Hepatic stellate cell (primary cell): ENCODE measurements at places on chromosomes 2 and 18.

GRCh38 chr2:113876503-113877387 lies 13.1 kb upstream of the ACTR3 start:
- DNase-seq: no peak

DNA sequence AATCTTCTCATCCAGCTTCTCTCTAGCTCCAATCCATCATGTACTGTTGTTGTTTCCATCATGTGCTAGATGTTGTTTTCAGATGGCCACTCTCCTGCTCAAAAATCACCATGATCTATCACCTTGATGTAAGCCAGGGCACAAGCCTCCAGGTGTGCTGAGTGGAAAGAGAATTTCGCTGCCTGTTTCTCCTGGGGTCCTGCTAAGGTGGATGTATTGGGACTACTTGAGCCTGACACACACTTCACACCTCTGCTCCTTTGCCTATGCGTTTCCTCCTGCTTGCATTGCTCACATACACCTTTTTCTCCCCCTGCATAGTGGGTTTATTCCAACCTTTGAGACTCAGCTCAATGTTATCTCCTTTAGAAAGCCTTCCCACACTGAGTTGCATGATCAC lies 287.6 kb downstream of the CYRIA start:
- DNase-seq: no peak

DNA sequence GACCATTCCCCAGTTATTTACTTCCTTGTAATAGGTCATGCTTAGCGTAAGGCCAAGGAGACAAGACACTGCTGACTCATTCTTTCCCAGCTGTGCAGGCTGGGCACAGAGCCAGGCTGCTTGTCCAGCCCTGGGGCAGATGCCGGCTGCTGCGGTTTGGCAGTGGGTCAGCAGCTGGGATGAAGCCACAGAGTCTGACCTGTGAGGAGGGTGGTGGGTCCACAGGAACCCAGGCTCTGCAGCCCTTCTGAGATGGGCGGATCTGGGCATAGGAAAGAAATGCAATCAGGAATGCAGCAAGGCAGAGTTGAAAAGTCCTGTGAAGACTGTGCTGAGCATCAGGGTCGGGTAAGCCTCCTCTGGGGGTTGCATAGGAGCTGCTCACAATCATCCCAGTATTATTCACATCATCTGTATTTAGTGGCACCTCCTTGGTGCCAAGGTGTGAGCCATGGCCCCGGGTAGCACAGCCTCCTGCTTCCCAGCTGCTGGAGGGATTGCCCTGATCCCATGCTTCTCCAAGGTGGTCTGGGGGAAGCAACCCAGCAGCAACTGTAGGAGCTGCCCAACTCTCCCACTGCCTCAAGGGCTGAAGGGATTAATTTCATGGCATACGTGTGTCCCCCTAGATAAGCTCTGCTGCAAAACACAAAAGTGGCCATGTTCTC lies 139.0 kb downstream of the DDX1 start:
- DNase-seq: peak; percentile 80

GRCh38 chr2:219272995-219273394 lies 6.2 kb upstream of the DNAJB2 start:
- DNase-seq: no peak

DNA sequence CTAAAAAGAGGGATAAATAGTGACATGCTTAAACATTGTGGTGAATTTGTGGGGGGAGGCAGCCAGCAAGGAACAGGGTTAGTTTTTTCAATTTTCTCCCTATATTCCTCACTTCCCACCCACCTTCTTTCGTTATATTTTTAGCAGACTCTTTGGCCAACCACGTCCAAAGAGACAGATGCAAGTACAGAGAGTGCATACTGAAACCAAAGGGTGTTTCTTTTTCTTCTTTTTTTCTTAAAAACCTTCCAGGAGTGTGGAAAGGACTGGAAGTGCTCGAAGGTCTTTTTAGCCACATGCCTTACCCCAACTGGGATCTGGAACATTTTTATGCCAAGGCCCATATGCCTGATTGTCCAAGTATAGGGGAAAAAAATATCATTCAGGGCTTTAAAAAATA lies 59.0 kb downstream of the TNP1 start:
- no peak for DNase-seq

DNA sequence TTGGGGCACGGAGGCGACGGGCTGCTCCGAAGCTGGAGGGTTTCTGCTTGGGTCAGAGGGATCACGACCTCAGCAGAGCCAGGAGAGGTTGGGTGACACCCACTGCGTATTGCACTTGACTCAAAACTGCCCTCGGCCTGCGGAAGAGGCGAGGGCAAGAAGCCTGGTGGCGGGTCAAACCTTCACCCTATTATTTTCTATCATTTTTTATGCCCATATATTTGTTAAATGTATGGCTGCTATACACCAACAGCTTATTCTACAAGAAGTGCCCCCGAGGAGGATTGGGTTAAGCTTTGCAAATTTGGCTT lies 12.6 kb upstream of the SATB2 start:
- DNase-seq: no peak
